ENCODE measurements at places on chromosomes 1 and 21. TPM values are rescaled to one million over a fixed set of nuclear protein-coding genes. Genes with fewer than 3 reads are reported as not detected.
A peak's percentile ranks its signal among the peaks of the same experiment; 100 is the strongest.

The MMP23B gene
- total RNA-seq: not detected

The BGLAP gene
- not detected for total RNA-seq

The PLA2G2F gene
- not detected for total RNA-seq

The CYP4A11 gene
- not detected for total RNA-seq

The OR6N1 gene
- total RNA-seq: not detected

The SLC45A1 gene
- total RNA-seq: 0.97 TPM

The RNF223 gene
- total RNA-seq: not detected

The SUSD4 gene
- 3.9 TPM for total RNA-seq

The UCK2 gene
- 75.4 TPM for total RNA-seq

The SNRPE gene
- total RNA-seq: 47.3 TPM

The NUDT4B gene
- total RNA-seq: 24.0 TPM

DNA sequence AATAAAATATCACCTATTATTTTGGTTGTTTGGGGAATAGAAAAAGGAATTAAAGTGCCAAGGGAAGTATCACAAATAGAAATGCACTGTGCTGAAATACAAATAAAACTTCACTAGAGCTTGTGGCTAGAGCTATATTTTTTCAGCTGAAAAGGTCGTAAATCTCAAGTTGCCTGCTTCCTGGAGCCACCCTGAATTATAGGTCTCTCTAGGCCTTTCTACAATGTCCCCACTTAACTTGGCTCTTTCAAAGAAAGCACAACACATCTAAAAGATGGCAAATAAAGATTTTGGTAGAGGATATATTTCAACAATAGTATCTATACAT is 5.0 kb upstream of the RNF2 start:
- no peak for DNase-seq

GRCh38 chr1:174393885-174394284 is 53.9 kb upstream of the GPR52 start:
- no peak for DNase-seq

DNA sequence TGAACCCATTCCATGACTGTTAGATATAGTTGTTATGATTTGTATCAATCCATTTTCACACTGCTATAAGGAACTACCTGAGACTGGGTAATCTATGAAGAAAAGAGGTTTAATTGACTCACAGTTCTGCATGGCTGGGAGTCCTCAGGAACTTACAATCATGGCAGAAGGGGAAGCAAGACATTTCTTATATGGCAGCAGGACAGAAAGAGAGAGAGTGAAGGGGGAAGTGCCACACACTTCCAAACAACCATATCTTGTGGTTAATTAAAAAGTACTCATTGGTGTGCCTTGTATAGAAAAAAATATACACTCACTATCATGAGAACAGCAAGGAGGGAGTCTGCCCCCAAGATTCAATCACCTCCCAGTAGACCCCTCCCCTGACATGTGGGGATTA is 137.6 kb upstream of the NBPF11 start:
- no peak for DNase-seq

GRCh38 chr1:7398982-7399381 is 372.1 kb upstream of the VAMP3 start:
- no peak for DNase-seq

DNA sequence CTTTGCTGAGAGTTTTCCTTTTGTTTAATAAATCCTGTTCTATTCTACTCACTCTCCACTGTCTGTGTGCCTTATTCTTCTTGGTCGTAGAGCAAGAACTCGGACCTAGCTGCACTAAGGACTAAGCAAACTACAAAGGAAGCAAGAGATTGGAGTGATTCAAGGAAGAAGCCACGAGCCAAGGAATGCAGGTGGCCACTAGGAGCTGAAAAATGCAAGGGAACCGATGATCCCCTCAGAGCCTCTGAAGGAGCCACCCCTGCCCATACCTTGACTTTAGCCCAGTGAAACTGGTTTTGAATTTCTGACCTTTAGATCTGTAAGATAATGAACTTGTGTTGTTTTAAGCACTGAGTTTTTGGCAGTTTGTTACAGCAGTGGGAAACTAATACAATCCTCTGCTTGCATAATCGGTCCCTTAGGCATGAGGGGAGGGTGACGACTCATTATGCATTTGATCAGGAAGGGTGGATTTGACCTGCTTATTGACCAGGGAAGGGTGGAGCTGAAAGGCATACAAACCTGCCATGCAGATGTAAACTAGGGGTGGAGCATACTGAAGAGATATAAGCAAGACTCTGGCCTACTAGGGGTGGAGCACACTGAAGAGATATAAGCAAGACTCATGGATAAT is 6.2 kb upstream of the CA6 start:
- no peak for DNase-seq

DNA sequence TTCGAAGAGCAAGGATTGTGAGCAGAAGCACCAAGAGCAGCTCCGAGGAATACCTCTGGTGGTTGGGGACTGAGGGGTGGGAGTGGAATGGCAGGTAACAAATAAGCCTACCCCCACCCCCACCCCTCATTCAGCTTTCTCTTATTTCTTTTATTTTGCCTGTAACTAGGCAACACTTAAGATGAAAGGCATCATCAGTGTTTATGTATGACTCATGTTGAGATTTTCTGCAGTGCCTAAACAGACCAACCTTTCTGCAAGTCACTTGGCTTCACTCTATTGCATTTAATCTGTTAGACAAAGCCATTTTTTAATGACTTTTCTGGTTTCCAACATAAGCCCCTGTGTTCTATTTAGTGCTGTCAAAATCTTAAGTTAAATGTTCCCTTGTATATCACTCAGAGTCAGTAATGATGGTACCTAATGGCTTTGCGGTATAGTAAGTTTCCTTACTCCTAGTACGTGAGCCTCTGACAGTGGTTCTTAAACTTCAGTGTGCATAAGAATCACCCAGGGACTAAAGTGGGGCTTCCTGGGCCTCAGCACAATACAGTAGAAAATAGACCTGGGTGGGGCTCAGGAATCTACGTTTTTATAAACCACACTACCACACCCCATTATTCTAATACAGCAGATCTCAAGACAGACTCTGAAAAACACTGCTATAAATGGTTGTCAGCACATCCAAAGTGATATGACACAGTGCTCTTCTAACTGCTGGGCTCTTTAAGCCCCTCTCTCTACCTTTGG is 19.9 kb downstream of the CASQ2 start:
- peak; percentile 65 for DNase-seq

DNA sequence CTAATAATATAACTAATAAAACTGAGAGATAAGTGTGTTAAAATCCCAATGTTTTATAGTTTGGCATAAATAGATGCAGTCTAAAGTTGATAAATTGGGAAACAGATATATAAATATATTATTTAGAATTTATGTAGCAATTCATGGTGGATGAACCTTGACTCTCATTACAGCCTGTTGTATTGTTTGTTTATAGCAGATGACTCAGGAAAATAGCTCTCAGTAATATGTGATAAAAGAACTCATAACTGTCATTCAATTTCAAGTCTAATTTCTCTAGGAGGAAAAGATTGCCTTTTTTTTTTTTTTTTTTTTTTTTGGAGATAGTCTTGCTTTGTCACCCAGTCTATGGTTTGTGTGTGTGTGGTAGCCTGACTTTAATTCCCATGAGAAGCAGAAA is 603.2 kb upstream of the PKN2 start:
- no peak for DNase-seq

DNA sequence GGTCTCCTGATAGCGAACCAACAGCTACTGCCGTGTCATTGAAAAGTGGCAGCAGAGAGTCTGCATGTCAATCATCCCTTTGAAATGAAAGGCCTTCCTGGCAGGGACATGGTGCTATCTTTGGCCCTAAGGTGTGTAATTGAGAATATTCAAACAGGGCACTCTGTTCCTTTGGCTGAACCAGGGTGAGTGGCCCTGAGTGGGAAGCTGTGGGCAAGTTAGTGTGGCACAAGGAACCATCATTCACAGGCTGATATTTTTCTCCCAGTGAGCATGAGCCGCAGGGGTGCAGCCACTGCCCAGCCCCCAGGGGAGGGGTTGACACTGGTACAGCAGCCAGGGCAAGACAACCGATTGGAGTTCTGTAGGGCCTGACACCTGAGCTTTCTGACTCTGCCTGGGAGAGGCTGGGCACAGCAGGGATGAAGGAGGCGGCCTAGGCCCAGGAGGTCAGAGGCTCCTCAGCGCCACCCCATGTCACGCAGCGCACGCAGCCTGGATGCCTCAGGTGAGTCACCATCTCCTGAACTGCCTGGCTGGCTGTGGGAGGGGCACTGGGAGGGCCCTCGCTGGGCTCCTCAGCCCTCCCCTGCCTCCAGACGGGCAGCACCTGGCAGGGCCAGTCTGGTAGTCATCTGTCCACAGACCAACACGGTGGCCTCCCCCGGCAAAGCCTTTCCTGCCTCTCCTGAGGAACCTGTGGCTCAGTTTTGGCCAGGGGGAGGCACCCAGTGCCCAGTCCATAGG is 13.2 kb downstream of the QSOX1 start:
- DNase-seq: no peak

- no peak for DNase-seq
These were observed 156.4 kb upstream of the ZC3H12A start for GRCh38 chr1:37317870-37318467.

DNA sequence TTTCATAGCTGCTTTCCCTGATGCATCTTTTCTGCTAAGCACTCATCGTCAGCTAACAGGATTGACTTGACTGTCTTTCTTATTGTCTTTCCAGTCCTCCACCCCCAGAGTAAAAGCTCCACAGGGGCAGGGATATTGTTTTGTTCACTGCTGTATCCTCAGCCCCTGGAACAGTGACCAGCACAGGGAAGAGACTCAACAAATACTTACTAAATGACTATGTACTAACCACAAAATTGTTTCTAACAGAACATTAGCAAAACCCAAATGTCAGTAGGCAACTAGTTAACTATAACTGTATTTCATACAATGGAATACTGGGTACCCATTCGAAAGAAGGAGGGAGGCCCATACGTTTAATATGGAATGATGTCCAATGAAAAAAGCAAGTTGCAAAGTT is 53.0 kb downstream of the BCAR3 start:
- peak; percentile 63 for DNase-seq

GRCh38 chr1:155070721-155071569 is 7.4 kb downstream of the EFNA4 start:
- DNase-seq: peak; percentile 95

- DNase-seq: peak; percentile 33
These were observed 2.2 kb downstream of the RNF19B start for GRCh38 chr1:32962248-32962896.

DNA sequence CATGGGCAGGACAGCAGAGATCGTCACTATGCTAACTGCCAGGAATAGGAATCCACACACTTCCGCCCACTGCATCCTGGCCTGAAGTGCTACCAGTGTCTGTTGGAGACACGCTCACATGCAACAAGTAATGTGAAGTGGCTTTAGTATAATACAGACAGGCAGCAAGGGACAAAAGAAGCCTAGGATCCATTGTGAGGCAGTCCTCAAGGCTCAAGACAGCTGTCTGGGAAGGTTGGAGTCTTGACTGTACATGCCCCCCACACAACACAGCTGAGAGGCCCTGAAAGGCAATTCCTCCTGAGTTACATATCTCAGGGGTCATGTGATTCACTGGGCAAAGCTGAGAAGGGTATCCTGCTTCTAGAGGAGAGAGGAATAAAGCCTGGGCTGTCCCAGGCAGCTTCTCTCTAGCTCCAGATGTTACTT is 39.9 kb upstream of the CD1D start:
- no peak for DNase-seq

- DNase-seq: no peak
These were observed 3.8 kb upstream of the PADI3 start for GRCh38 chr1:17244821-17245740.

DNA sequence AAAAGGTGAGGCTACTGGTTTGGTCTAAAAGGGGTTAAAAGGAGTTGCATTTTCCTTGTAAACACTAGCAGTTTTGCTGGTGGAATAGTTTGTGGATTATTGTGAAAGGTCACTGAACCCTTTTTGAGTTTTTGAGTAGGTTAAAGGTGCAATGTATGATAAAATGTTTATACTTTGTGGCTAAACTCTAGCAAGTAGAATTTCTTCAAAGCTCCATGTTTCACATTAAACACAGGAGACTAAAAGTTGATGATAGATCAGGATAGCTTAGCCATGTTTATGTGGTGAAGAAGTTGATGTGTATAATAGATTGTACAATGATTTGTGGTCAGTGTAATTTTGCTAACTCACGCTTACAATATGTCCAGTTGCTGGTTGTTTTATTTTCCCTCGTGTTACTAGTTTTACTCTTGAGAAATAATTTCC is 13.1 kb downstream of the ZNF326 start:
- DNase-seq: no peak

DNA sequence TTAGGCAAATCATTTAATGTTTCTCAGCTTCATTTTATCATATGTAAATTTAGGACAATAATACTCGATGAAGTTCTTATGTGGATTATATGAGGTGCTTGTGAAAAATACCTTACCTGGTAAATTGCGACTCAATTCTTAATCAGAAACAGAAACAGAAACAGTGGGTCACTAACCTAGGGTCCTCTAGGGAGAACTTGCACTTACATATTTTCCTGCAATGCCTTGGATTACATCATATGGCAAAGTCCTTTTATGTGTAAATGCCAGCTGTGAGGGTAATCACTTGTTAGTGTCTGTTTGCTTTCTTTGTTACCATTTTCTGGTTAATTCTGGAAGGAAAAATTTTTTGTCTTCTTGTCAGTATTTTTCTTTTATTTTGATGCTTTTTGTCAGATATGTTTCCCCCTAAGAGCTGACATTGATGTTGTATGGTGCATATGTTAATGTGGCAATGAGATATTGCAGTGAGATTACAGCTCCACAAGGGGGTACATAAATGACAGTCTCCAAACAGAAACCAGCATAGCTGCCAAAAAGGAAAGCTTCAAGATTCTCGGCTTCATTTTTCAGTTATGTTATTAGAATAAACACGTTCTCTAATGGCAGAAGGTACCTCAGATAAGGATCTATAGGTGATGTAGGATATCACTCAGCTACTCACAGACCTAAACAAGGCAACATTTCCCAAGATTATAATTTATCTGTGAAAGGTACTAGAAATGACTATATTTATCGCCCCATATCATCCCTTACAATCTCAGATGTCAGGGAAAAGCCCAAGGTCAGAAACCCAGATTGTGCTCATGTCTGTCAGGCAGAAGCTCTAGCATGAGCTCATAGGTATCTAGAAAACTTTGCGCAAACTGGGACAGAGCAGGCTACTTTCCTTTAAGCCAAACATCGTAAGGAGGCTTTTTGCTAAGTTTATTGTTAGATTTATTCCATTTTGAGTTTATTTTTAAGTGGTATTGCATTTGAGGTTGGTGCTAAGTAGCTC is 119.9 kb downstream of the FASLG start:
- DNase-seq: peak; percentile 22

DNA sequence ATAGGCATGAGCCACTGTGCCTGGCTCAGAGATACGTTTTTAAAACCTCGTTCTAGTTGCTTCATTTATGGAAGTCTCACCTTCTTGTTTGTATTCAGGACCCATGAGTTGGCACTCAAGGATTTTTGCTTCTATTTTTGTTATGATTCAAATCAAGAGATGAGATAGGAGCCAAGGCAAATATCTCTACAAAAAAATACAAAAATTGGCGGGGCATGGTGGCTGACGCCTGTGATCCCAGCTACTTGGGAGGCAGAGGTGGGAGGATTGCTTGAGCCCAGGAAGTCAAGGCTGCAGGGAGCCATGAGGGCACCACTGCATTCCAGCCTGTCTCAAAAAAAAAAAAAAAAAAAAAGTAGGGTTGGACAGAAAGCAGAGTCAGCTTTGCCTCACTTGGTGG is 36.8 kb upstream of the ERRFI1 start:
- no peak for DNase-seq

GRCh38 chr1:33842348-33842747 is 21.5 kb upstream of the HMGB4 start:
- DNase-seq: no peak

GRCh38 chr1:245677461-245678240 is 522.9 kb downstream of the KIF26B start:
- DNase-seq: peak; percentile 39

All from GM23248 (cell line).